ENCODE measurements at places on chromosomes 16 and 17. TPM values are rescaled to one million over a fixed set of nuclear protein-coding genes. Genes with fewer than 3 reads are reported as not detected.

Gene USH1G
- total RNA-seq, result not detected

GRCh38 chr17:69773081-69773480, 301.9 kb upstream of the KCNJ16 start:
- no peak for DNase-seq

- DNase-seq, result peak; percentile 46
Measured at GRCh38 chr17:79777120-79777893, 641 bp upstream of the CBX2 start.

GRCh38 chr16:27906883-27907282, 156.6 kb downstream of the GSG1L start:
- DNase-seq, result no peak

GRCh38 chr17:70318051-70318450, 148.7 kb downstream of the KCNJ2 start:
- DNase-seq, result no peak

Gene SP2
- 1.6 TPM for total RNA-seq

DNA sequence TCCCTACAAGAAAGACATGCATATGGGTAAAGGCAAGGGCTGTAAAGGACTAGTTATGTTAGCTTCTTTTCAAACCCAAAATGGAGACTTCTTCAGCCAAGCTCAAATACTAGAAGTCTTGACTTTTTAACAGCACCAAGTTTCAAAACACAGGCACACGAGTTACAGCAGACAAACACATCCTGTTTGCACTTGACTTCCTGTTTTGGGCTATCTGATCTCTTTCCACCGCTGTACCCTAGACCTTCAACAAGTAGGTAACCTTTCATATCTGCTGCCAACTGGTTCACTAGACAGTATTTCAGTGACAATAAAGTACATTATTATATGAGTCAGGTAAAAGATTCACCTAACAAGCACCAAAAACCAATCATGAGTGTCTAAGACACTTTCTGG, 12.3 kb downstream of the RFFL start:
- DNase-seq, result no peak

DNA sequence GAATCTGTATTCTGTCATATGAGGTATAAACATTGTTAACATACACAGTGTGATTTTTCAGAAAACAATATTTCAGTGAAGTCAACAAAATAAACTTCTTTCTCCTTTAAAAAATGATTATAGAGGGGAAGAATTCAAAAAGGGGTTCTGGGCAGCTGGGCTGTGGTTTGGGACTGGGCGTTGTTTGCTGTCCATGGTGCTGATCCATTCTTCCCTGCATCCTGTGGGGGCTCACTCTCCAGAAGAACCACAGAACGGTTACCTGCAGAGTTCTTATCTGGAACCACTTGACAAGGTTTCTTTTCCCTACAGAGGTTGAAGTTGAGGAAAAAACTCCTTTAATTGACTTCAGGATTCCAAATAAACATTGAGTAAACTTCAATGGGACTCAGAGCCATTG, 1091.0 kb downstream of the CDH8 start:
- peak; percentile 10 for DNase-seq

DNA sequence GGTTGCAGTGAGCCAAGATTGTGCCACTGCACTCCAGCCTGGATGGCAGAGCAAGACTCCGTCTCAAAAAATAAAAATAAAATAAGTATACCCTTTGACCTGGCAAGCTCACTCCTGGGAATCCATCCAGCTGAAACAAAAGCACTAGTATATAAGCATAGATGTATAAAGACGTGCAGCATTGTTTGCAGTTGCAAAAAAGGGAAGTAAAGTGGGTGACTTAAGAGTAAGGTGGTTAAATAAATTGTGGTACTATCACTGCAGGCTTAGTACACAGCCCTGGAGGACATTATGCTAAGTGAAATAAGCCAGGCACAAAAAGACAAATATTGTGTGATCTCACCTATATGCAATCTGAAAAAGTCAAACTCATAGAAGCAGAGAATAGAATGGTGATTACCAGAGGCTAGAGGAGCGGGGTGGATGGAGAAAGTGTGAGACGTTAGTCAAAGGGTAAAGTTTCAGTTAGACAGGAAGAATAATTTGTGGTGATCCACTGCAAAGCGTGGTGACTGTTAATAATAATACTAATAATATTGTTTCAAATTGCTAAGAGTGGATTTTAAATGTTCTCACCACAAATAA, 113.0 kb downstream of the MYO1D start:
- no peak for DNase-seq

DNA sequence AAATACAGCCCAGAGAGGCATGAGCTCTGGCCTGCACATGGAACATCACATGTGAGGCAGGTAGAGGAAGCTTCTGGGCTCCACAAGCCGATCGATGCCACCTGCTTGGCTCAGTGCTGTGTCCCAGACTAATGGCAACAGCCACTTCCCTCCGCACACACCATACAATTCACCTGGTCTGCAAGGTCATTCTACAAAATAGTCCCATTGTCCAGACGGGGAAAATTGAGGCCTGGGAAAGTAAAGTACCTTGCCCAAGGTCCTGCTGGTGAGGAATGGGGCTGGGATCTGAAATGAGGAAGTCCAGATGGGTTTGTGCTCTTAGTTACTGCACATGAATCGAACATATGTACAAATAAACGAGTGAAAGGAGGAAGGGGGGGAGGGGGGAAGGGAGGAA, 88.0 kb downstream of the LITAF start:
- DNase-seq, result no peak

Data from HT1080 (cell line).